Stimulated activated CD4-positive, alpha-beta T cell treated with anti-CD3 and anti-CD28 coated beads, Interleukin-2, amount 100 ng/mL, for 24 hours (primary cell): ENCODE measurements at places on chromosomes 3 and 15.
A peak's percentile ranks its signal among the peaks of the same experiment; 100 is the strongest.

- DNase-seq = no peak
These were observed 27.1 kb downstream of the DNAJC13 start for GRCh38 chr3:132444383-132444782.

DNA sequence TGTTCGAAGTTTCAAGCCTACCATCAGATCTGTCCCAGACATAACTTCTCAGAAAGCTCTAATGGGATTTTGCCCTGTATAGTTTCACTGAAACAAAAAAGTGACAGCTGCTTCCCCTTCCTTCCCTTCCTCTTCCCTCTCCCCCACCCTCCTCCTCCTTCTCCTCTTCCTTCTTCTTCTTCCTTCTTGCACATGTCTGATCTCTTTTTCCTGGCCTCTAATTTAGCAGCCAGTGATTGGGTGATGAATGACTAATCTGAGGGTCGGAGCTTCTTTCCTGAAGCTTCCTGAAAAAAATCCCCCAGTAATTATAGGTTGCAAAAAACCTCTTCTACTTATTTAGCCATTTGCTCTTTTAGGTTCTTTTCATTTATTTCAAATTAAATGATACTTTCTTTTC is 168.7 kb downstream of the POTEB3 start:
- DNase-seq = no peak

- no peak for DNase-seq
These were observed 241.0 kb downstream of the ATP8B4 start for GRCh38 chr15:49877873-49878521.

GRCh38 chr15:72912996-72913395 is 129.4 kb upstream of the ADPGK start:
- no peak for DNase-seq

- DNase-seq = no peak
These were observed 254.5 kb downstream of the NLGN1 start for GRCh38 chr3:173652093-173652492.

- no peak for DNase-seq
These were observed 37.5 kb upstream of the ESYT3 start for GRCh38 chr3:138396752-138397410.

- no peak for DNase-seq
These were observed 45.0 kb downstream of the ESYT3 start for GRCh38 chr3:138479438-138479863.

GRCh38 chr3:136730595-136731273 is 21.4 kb downstream of the STAG1 start:
- DNase-seq = no peak

- no peak for DNase-seq
These were observed 62.5 kb downstream of the LRRC49 start for GRCh38 chr15:70955151-70955550.

- no peak for DNase-seq
These were observed 18.4 kb downstream of the ILDR1 start for GRCh38 chr3:122003606-122004005.

- DNase-seq = no peak
These were observed 32.3 kb downstream of the MYO1E start for GRCh38 chr15:59340325-59340724.

DNA sequence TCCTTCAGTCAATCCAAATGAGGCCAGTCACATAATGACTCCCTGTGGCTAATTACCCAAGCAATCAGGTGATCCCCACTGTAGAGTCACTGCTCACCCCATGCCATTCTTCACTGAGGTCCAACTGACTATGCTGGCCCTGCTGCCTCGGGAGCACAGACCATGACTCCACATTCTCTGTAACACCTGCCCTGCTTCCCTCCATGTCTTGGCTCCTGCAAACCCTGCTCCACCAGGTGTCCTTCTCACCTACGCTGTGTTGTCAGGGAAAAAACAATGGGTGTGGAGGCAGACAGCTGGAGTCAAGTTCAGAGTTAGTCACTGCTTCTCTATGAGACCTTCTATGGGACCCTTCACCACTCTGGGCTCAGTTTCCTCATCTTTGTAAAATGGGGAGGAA is 6.1 kb upstream of the SFMBT1 start:
- DNase-seq = no peak

DNA sequence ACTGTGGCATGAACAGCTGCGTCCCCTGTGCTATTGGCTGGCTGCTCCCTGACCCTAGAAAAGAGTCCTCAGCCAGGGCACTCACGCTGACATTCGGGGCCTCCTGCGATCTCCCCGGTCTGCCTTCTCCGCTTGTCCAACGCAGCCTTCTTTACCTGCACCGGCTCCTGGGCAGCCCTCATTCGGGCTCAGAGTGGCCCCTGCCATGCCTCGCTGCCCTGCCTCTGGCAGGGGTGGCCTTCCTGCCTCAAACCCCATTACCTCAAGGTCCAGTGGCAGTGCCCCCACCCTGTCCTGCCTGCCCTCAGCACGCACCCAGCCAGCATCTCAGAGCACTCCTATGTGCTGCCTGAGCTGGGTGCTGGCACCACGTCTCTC is 86.5 kb downstream of the TBC1D2B start:
- DNase-seq = no peak

GRCh38 chr15:67816668-67817067 is 8.6 kb upstream of the SKOR1 start:
- DNase-seq = no peak

- no peak for DNase-seq
These were observed 18.0 kb downstream of the FAM98B start for GRCh38 chr15:38471974-38472373.

GRCh38 chr3:65412588-65412987 is 626.1 kb downstream of the MAGI1 start:
- DNase-seq = no peak

DNA sequence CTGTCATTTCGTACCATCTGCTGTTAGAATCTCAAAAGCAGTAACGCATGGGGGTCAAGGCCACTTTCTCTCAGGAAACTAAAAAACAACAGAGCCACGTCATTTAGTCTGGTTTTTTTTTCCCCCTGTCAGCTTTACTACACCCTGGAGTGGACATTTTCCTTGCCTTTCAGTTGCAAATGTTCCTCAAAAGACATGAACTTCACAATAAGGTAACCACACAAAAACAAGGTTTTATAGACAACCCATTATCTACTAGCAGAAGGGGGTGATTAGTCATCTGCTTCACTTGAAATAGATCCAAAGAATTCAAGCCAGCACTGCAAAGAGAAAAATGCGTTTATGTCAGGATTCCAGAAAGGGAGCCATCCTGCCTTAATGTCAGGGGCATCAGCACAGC is 171.8 kb upstream of the CDIN1 start:
- no peak for DNase-seq

GRCh38 chr3:179744667-179745066 is 91.8 kb downstream of the USP13 start:
- DNase-seq = no peak

- DNase-seq = no peak
These were observed 113.2 kb upstream of the FGF7 start for GRCh38 chr15:49309889-49310288.

GRCh38 chr3:57779666-57780065 is 23.6 kb downstream of the SLMAP start:
- no peak for DNase-seq

GRCh38 chr15:70172566-70173225 is 75.0 kb upstream of the TLE3 start:
- no peak for DNase-seq

DNA sequence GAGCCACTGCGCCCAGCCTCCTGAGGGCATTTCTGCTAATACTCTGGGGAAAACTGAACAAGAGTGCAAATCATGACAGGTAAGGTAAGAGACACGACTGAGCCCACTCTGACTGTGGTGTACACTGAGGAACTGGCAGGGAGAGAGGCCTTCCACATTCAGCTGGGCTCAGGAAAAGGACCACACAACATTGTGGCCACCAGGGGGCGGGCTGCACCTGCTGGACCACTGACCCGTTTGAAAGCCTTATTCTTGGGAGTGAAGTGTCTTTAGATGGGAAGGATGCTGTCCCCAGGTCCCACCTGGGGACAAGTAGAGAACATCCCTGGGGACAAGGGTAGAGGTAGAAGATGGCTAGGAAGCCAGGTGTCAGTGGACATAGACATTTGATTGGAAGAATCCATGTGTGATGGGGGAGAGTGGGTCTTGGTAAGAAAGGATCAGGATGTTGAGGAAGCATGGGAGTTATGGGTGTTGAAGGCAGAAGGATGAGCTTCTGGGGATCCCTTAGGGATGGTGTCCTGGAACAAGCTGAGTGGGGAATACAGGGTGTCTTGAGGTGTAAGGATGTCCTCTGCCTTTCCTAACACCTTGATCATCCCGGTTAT is 6.2 kb upstream of the CTDSPL start:
- DNase-seq = peak; percentile 85

DNA sequence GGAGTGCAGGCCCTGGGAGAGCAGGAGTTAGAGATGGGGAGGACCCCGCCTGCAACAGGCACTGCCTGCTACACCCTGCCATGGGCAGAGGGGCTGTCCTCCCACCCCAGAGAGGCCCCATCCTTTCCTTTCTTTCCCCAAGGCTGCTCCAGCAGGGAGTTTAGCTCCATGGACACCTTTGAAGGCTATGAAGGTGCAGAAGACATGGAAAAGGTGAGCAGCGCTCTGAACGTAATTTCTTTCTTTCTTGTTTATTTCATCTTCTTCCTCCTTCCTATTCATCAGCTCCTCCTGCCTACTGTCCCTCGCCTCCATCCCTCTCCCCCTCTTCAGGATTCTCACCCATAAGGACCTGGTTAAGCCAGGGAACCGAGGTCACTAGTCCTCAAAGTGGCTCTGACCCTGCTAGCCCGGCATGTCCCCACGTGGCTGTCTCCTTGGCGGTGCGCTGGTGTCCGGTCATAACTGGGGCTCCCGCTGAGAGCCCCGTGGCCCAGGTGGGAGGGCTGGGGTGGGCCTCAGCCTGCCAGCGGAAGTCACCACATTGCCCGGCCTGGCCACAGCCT is 16.0 kb upstream of the ADIPOQ start:
- DNase-seq = no peak

DNA sequence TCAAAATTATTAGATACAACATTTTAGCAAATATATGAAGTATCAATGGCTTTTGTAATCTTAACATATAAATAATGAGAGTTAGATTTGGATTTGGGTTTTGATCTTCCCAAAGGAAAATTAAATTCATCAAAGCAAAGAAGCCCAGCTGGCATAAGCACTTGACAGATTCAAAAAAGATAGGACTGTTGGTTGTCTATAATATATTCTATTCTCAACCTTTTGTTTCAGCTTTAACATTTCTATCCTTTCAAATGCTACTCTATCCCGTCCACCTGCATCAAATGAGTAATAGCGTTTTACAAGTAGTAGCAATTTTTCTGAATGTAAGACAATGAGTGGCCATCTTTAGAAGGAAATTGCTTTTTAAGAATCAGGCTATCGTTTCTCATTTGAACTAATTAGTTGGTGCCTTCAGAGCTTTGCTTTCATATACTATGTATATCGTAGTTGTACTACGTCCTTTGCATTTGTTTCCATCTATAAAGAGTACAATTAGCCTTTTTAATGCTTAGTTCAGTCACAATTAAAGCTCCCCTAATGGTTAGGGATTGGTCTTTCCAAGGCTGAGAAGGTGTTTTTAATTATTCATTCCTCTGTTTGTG is 278.0 kb downstream of the UBE2E2 start:
- DNase-seq = no peak

GRCh38 chr3:66077973-66078372 is 39.3 kb upstream of the MAGI1 start:
- no peak for DNase-seq

DNA sequence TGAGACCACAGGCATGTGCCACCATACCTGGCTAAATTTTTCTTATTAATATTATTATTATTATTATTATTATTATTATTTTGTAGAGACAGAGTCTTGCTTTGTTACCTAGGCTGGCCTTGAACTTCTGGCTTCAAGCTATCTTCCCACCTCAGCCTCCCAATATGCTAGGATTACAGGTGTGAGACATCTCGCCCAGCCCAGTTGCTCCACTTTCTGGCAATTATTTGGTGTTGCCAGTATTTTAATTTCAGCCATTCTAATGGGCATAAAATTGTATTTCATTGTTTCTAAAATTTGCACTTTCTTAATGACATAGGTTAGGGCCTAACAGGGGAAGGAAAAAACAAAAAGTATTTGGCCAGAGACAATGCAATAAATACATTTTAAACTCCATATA is 1217.6 kb upstream of the ALCAM start:
- no peak for DNase-seq

DNA sequence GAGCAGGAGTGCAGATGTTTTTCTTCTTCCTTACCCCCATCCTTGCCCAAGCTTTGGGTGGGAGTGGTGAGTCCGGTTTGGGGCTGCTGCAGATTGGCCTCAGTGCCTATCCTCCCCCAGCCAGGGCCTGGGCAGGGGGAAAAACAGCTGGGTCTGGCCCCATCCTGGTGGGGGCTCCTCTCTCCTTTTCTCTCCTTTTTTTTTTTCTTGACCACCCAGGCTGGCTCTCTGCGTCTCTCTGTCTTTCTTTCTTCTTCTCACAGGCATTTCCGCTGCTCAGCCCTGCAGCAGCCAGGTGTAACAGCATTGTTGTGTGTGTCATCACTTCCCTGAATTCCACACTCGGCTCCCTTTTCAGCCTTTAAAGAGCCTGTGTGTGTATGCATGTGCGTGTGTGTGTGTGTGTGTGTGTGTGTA is 2.0 kb downstream of the FOXL2NB start:
- no peak for DNase-seq

DNA sequence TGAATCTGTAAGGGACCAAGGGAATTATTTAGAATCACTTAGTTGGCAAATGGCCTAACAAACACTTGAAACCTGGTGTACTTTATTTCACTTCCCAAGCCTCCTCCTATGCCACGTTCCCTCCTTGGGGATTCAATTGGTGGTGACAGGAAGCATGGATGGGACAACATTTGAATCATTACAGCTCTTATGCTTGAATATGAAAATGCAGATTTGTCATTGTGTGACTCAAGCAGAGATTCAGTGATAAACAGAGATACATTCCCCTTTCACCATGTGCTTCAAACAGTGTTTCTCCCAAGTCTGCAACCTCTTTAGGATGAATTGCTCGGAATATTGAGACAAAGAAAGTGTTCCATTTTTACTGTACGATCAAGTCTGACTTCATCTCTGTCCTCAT is 32.7 kb upstream of the MED12L start:
- no peak for DNase-seq

- no peak for DNase-seq
These were observed 11.4 kb downstream of the SPRED1 start for GRCh38 chr15:38263996-38264395.

DNA sequence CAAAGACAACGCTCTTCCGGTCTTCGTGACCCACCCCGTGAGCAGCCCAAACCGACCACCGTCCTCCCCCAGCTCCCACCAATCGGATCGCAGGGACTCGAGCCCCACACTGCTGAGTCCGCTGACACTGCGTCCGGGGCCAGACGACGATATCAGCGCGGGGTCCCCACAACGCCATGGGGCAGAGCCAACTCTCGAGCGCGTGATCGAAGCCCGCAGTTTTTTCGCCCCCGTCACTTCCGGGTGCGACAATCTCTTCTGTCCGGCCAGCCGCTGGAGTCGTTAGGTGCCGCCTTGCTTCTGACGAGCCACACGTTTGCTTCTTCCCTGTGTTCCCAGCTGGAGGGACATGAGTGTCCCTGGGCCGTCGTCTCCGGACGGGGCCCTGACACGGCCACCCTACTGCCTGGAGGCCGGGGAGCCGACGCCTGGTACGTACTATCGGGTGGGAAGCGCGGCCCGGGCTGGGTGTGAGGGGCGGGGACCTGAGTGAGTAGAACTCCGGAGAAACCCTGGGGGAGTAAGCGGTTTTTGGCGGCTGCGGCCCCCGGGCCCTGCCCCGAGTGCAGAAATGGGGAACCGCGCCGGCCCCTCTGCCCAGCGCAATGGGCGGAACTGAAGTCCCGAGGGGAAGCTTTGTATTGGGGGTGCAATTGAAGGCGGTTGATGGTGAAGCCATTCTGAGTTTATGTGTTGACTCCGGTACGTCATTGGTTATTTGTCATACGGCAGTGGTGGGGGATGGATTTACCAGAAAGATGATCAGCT is at the start of gene BLOC1S6:
Gene BLOC1S6 (plus strand): TSS at position 285 of the 768 bp plus-strand sequence. CDS start 65 bp downstream, at position 350.
- peak; percentile 88 for DNase-seq

- DNase-seq = no peak
These were observed 19.6 kb downstream of the HEMK1 start for GRCh38 chr3:50588759-50589433.
